ENCODE measurements at places on chromosomes 1 and 21.

DNA sequence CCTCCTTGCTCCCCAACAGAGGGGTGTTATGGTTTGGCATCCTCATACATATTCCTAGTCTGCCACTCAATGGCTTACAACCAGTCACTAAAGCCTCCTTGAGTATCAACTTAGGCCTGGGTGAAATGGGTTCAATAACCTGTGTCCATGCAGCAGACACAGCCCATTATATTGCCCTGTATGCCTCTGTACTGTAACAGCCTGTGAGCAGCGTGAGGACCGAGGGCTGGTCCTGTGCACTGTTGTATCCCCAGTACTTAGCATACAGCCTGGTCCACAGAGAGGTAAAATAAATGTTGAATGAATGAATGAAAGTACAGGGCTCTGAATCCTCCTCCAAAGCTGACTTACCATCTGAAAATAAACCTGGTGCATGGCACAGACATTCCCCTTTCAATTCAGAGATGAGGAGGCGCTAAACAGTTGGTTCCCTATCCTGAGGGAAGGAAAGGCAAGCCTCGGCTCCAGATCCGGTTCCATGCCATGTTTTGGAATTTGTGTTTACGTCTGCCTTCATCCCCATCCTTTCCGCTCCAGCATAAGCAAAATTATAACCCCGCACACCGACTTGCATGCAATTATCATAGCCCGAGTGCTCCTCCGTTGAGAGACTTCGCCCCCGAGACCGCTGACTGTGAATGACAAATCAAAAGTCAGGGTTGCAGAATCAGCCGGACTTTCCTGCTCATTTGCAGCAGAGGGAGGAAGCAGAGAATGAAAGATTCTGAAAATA is 45.0 kb upstream of the DNAJC6 start:
- no peak for DNase-seq

DNA sequence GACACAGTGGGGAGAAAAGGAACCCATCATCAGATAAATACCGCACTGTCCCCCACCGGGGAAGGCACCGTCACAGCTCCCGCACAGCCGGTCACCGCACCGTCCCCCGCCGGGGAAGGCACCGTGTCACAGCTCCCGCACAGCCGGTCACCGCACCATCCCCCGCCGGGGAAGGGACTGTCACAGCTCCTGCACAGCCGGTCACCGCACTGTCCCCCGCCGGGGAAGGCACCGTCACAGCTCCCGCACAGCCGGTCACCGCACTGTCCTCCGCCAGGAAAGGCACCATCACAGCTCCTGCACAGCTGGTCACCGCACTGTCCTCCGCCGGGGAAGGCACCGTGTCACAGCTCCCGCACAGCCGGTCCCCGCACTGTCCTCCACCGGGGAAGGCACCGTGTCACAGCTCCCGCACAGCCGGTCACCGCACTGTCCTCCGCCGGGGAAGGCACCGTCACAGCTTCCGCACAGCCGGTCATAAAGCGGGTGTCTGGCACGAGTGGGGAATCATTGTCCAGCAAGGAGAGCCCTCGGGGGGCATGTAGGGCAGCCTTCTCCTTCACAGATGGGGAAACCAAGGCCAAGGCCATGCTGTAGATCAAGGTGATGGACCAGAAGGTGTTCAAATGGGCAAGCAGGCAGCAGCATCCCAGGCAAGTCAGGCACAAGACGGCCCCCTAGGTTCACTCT is 280.1 kb downstream of the NPHP4 start:
- DNase-seq = no peak

- no peak for DNase-seq
Observed at GRCh38 chr1:33321178-33321577, 280 bp upstream of the A3GALT2 start.

DNA sequence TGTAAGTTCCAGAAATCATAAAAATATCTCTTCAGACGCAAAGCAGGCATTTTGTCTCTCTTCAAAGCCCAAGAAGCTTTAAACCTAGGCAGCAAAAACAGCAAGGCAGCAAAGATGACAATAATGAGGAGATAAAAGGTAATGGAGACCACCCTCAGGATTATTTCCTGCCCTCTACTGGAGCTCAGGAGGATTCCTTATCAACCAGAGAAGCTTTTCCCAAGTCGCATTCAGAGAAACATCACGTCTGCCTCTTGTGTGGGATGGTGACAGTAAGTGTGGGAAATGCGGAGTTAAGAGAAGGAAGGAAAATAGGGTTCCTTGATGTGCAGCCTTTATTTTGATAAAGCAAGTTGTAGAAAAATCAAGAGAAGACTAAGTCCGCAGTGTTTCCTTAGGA is 365.8 kb downstream of the RGS7 start:
- DNase-seq = no peak

GRCh38 chr1:226656201-226656600 is 82.9 kb downstream of the ITPKB start:
- no peak for DNase-seq

DNA sequence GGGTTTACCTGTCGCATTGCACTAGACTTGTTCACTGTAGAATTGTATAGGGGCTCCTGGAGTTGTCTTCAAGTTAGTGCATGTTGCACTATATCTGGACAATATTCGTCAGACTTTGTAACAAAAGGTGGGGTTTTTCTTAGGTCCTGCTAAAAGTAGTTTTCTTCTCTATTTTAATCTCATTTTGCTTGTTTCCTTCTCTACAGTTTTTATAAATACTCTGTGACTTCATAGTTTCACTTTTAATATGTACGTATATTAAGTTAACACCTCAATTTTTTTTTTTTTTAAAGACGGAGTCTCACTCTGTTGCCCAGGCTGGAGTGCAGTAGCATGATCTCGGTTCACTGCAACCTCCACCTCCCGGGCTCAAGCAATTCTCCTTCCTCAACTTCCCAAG is 26.5 kb upstream of the MRPS6 start:
- DNase-seq = no peak

DNA sequence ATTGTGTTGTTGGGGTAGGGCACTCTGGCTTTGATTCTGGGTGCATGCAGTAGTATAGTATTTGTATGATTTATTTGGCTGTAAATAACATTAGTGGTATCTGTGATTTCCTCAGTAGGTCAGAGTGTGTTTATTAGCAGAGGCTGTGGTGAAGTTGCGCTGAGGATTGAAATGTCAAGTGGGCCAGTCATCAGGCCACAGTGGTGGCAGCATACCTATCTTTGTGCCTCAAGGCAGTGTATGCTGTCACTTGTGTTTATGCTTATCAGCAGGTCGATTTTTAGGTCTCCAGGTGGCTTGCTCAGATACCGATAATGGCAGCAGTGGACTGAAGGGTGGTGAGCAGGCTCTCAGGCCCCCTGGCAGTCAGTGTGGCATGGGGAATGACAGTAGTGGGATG is 11.3 kb downstream of the LY9 start:
- DNase-seq = no peak
